EL (cell line): ENCODE measurements at places on chromosomes 5 and 9.

- DNase-seq: no peak
Observed at GRCh38 chr9:9905736-9906135, 707.1 kb downstream of the PTPRD start.

GRCh38 chr5:19753579-19753978, 234.4 kb downstream of the CDH18 start:
- DNase-seq: no peak

DNA sequence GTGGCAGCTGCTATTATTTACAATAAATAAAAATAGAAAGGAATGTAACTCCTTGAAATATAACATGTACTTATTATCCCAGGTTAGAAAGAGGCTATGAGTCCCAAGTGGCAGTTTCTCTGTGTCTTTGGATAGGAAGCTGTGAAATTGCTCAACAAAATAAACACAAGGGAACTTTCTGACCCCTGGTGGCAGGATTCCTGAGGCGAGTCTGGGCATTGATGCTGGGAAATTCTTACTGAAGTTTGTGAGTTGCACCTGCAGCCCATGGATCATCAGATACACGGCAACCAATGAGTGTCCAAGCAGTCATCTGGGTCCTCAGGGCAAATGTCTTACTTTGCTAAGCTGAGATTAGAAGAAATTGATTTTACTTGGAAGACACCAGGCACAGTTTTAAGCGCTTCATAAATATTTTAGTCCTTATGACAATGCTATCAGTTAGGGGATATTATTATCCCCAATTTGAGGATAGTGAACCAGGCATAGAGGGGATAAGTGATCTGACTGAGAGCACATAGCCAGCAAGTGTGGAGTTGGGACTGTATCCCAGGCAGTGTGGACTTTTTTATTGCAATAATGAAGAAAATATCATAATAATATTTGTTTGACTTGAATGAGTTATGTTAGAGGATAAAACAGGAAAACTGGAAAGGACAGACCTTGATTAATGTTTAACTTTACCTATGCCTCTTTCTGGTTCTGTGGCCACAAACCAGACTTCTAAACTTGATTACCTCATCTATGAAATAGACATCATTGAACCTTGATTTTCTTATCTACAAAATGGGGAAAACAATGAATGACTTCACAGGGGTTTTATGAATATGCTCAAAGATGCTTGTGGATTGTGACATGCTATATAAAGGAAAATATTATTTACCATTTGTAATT, 265.5 kb upstream of the ADAMTSL1 start:
- peak; percentile 37 for DNase-seq

- DNase-seq: no peak
Observed at GRCh38 chr9:22257026-22257816, 189.4 kb upstream of the DMRTA1 start.

DNA sequence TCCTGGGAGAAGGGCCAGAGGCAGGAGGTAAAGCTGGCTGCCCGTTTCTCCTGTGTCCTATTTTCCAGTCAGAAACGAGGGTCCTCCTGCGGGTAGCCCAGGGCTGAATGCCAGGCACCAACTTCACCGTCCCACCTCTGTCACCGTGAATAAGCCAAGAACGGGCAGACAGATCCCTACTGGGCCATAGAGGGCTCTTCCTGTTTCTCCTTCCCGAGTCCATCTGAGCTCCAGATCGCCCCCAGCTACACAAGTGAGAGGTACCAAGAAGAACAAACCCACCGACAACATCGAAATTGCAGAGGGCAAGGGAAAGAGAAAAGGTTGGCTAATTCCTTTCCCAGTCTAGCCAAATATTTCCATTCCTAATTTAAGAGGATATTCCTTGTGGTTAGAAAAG, 93.7 kb downstream of the SPOCK1 start:
- DNase-seq: no peak

DNA sequence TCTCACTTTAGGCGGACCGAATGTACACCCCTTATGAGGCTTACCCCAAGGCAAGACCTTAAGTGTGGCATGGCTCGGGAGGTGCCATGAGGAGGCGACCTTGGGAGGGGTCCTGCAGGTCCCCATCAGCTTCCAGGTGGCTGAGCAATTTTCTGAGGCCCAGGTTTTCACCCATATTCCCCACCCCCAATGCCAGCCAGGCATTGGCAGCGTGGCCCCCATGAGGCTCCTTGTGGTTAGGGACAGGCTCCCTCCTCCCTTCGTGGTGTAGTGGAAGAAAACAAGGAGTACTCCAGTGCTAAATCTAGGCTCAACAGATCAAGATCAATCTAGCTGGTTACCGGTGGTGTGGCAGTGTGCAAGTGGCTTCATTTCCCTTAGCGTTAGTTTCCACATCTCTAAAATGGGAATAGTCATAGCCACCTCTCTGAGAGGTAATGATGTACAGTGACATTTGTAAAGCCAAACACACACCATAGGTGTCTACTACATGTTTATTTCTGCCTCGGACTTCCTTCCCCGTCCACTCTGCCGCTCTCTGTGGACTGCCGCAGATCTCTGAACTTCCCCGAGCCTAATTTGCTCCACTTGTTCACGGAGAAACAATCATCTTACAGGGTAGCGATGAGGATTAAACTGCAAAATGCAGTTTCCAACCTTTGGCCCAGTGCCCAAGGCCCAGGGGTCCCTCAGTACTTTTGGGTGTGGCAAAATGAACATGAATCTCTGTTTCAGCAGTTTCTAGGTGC, 8.4 kb downstream of the LHX2 start:
- no peak for DNase-seq

DNA sequence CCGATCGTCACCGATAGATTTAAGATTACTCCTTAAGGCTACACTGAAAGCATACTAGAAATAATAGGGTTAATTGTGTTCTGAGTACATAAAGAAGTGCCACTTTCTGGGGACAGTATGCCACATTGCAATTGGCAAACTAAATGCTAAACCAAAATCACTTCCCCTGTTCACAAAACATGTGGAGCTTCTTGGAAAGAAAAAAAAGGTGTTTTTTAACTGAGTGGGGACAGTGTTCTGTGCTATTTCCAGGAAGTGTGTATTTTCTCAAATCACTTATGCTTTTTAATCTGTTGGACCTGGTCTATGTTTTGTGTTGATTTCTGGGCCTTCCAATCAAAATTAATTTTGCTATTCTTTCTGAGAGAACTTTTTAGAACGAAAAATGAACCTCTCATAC, 149.3 kb upstream of the MPDZ start:
- no peak for DNase-seq

DNA sequence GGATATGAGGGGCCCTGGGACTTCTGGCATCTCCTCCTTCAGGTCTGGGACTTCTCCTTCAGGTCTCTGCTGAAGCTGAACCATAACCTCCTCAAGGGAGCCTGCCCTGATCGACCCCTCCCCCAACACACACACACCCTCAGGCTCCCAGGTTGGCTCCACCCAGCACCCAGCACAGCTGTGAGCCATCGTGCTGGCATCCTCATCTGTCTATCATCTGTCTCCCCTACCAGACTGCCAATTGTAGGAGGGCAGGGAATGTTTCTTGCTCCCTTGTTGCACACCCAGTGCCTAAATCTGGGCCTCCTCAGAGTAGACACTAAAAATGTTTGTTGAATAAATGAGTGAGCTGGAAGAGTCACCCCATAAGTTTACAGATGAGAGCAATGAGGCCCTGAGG, 71.4 kb downstream of the LRSAM1 start:
- peak; percentile 77 for DNase-seq

DNA sequence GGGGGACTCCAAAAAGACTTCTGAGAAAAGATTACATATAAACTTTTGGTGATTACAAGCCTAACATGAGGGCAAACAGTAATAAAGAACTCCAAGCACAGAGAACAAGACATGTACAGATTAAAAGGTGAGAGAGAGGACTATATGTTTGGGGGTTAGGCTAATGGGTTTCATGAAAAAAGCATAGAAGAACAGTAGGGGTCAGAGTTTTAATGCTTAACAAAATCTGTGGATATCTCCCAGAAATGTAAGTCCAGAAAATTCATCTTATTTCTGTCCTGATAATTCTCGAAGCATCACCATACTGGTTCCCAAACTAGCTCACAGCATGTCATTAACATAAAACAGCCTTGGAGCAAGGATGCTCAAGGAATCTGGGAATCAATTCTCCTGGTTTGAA, 137.2 kb downstream of the ARRDC3 start:
- peak; percentile 4 for DNase-seq

DNA sequence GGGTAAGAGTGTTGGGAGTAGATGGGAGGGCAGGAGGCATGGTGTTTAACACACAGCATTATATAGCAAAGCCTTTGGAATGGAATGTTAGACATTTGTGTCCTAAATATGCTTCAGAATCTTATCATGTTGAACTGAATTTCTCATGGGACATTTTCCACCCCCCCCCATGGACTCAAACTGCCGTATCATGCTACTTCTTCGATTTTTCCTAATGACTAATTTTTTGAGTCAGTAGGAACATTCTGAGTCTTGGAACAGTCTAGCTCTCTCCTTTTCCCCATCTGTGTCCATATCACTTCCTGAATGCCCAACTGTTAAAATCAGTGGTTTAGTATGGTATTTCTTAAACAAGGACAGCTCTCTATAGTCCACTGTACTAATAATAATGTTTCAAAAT, 380.6 kb downstream of the TLE4 start:
- peak; percentile 42 for DNase-seq
